ENCODE measurements at places on chromosomes 5 and 9. TPM values are rescaled to one million over a fixed set of nuclear protein-coding genes. Genes with fewer than 3 reads are reported as not detected.
A peak's percentile ranks its signal among the peaks of the same experiment; 100 is the strongest.

Gene ANKRD20A1
- not detected for total RNA-seq

Gene PCDHA12
- not detected for total RNA-seq

Gene PCDHB11
- total RNA-seq = 0.77 TPM

Gene PRRC2B
- total RNA-seq = 58.5 TPM

Gene FOXD4L4
- 0.06 TPM for total RNA-seq

Gene MBLAC2
- 7.9 TPM for total RNA-seq

Gene CCL27
- total RNA-seq = not detected

Gene ANXA2R
- total RNA-seq = 1.7 TPM

DNA sequence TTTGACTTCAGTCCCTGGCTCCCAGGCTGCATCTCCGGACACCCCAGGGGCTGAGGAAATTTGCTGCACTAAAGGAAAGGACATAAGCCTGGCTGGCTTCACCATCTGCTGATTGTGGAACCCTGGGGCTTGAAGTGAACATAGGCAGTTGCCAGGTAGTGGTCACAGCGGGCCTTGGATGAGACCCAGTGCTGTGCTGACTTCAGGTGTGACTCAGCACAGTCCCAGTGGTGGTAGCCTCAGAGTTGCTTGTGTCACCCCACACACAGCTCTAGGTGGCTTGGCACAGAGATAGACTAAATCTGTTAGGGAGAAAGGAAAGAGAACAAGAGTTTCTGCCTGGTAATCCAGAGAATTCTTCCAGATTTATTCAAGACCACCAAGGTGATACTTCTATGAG, 36.1 kb upstream of the RUSC2 start:
- DNase-seq = no peak

GRCh38 chr5:66281294-66281693, 137.2 kb downstream of the SREK1 start:
- no peak for DNase-seq

GRCh38 chr5:149904977-149905376, 39.6 kb downstream of the PDE6A start:
- peak; percentile 38 for DNase-seq

DNA sequence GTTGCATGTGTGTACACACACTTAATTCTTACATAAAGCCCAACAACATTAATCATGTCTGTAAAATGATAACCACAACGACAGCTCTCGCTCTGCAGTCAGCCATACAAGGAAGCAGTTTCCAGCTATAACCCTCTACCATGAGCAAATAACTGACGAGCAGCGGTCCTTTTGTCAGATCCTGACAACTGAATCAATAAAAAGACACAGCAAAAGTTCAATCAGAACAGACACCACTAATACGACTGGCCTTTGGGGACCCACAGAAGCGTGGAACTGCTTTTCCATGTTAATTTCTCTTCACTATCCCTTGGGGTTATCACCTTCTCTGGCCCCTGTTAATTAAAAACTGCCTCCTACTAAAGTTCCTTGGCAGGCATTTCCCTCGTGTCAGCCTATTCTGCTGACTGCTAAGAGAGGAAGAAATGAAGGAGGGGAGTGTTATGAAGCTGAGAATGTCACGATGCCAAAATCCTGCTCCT, 722.8 kb upstream of the GRAMD2B start:
- peak; percentile 75 for DNase-seq

DNA sequence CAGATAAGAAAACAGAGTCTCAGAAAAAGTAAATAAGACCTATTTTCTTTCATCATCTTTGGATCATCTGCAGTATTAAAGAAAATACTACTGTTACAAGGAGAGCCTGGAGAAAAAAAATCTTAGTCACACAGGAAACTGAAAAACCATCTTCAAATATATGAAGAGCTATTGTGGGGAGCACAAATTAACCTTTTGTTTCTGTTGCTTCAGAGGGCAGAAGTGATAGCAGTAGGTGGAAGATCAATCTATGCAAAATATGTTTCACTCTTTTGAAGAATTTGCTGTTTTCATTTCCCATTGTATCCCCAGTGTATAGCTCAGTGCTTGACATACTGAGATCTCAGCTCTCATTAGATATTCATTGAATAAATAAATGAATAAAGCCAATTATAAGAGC, 13.1 kb upstream of the CEMIP2 start:
- no peak for DNase-seq

- no peak for DNase-seq
Observed at GRCh38 chr5:135476615-135477581, 24.7 kb upstream of the TIFAB start.

DNA sequence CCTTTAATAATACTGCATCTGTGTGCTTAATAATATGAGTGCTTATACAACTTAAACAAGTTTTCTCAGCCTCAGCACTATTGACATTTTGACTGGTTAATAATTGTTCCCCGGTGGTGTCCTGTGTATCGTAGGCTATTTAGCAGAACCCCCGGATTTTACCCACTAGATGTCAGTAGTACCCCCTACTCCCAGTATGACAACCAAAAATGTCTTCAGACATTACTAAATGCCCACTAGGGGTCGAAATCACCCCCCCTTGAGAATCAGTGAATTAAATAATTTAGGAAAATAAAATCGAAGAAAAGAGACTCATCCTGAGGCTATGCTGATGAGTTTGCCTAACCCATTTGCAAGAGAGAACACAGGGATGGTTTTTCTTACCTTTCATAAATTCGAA, 166.3 kb downstream of the ATP10B start:
- peak; percentile 5 for DNase-seq

DNA sequence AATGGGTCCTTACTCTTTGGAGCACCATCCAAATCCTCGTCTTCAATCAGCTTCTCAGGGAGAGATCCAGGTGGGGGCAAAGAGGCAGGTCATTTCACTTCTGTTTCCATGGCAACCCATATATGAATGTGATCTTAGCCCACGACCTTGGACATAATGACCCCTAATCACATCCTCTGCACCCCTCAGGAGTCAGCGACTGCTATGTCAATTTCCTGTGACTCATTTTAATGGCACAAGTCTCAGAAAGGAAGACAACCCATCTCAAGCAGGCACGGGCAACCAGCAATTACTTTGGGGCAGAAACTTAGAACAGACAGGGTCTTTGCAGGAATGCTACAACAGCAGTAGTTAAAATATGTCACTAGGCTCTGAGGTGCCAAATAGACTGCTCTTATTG, 591.2 kb downstream of the TLR4 start:
- DNase-seq = no peak

- no peak for DNase-seq
Observed at GRCh38 chr5:81192373-81192750, 40.8 kb upstream of the CKMT2 start.

DNA sequence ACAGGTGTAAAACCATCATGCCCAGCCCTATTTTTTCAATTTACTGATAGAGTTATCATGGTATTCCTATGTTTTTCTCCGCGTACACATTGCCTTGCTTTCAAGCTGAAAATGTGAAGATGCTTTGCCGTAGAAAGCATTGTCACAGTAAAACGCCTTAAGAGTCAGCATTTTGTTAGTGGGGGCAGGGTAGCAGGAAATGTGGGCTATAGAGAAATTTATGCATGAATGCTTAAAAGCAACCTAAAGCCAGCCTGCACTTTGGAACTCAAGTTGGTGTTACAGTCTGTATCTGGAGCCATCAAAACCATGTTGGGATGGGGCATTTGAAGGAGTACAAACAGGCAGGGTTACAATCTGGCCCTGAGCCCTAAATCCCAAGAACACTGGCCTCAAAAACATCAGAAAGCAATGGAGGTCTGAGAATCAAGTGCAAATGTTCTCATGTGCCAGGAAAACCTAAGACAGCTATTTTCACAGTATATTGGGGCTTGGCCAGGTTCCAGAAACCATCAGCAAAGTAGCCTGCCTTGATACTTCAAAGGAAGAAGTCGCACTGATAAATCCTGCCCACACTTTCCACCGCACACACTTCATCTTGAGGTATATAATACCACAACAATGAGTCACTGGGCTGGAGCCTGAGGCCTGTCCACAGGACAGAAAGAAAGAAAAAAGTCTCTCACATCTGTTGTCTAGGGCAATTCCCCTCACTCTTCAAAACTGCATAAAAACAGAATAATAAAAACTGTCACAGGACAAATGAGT, 313.8 kb downstream of the ENC1 start:
- peak; percentile 95 for DNase-seq

DNA sequence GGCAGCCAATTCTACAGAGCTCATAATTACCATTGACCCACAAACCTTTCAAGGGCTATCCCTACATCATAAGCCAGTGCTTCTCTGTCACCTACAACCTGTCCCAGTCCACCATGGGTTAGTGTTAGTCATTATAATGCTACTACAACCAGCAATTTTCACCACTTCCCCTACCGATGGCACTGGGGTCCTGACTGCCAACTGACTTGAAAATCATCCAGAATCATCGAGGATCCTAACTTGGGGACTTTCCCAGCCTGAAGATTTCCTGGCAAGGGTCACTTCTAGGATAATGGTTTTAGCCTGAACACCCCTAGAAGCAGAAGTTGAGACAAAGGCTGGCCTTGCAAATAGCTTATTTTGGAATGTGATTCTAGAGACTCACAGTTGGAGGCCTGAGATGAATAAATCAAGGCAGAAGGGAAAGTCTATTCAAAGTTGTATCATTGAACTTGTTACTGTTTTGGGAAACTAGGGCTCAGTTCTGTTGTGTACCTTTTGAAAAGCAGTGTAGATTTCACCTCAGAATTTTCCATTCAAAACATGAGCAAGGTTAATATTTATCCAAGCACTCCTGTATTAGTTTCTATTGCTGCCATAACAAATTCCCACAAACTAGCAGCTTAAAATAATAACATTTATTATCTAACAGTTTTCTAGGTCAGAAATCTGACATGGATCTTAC, 633.0 kb downstream of the LRRC70 start:
- DNase-seq = no peak

- DNase-seq = peak; percentile 3
Observed at GRCh38 chr5:114101153-114101552, 260.7 kb upstream of the KCNN2 start.

DNA sequence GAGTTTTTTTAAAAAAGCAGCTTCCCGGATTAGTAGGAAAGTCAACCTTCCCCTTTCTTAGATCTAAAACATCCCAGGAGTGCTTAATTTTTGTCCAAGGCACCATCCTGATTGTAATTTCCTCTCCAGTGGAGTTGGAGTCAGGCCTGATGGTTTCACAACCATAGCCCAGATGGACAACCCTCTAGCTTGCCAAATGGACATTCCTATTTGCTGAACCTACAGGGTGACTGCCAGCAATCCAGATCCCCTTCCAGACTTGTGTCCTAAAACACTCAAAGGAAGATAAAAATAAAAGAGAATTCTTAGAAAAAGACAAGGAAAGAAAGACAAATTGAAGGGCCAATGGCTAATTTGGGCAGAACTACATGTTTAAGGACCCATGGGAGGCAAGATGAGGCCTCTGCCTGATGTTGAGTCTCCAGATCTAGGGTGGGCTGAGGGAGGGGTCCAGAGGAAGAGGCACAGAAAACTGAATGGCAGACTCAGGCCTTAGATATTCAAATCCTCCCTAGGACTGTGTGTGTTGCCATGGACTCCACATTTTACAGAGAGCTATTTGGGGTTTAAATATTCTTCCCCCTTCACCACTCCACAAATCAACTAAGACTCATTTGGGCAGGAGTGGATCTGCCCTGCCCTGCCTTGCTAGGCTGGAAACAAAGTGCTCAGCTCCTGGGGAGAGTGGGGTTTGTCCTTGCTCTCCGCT, 38.5 kb upstream of the SLC44A1 start:
- peak; percentile 71 for DNase-seq

- no peak for DNase-seq
Observed at GRCh38 chr5:175516933-175517823, 38.8 kb downstream of the SFXN1 start.

DNA sequence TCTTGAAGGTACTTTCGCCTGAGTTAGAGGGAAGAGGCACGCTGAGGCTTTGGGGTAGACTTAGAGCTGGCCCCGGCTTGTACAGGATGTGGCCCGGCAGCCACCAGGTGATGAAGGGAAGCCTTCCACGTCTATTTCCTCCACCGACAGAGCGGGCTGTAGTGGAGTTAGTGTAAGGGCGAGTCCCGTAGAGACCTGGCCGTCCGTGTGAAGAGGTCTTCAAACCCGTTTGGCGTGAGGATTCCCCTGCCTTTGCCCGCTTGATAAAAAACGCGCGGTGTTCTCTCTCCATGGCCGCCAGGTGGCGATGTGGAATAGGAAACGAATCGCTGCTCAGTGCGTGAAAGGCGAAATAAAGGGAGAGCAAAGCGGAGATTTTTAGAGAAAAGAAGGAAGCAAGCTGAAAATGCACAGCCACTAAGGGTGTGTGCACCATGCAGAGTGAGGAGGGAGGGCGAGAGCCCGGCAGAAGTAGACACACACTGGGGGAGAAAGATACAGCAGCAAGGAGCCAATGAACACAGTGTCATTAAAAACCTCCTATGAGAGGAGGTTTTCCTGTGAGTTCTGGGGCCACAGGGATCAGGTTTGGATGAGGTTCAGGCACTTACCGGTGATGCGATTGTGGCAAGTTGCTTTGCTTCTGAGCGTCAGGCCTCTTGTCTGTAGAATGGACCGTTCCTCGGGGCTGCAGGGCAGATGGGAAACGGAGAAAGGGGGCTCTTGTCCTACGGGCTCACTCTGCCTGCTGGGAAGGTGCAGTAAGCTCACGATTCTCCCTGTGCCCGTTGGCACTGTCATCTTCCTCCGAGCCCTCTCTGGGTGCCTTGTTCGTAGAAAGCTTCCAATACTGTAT, 34.2 kb downstream of the STC2 start:
- peak; percentile 82 for DNase-seq

DNA sequence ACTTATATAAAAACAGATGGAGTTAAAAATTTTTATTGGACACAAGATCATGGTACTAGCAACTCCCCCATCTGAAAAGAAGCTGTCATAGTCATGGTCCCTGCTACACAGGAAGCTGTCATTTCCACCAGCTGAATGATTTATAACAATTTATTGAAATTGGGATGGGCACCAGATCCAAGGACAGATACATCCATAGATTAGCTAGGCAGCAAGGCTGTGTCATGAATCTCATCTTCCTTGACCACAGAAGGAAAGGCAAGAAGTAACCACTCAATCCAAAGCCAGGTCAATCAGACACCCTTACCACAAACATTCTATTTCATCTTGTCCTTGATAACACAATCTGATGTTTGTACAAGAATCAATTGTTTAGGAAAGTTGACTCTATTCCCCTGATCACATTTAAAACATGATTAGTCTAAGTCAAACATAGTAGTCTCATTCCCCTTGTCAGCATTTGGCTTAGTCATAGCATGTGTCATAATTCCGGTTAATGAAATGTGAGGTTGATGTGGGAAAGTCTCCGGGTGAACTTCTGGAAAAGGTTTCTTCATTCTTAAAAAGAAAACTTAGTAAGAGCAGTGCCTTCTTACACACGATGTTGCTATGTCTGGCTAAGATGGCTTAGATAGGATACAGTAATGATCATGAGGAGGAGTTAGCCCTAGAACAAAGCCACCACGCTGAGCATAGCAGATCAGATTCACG, 462.6 kb upstream of the PAPPA start:
- DNase-seq = peak; percentile 98

GRCh38 chr9:124322618-124323432, 65.1 kb downstream of the NEK6 start:
- no peak for DNase-seq

DNA sequence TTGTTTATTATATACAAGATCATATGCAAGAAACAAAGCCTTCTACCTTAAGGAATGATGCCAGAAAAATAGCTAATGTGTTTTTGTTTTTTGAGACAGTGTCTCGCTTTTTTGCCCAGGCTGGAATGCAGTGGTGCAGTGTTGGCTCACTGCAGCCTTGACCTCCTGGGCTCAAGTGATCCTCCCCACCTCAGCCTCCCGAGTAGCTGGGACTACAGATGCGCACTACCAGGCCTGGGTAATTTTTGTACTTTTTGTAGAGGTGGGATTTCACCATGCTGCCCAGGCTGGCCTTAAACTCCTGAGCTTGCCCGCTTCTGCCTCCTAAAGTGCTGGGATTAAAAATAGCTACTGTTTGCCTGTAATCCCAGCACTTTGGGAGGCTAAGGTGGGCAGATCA, 15.1 kb downstream of the ERCC6L2 start:
- no peak for DNase-seq

All from LHCN-M2 (cell line).